GOT3 (cell line): ENCODE measurements at places on chromosomes 7 and 10.

DNA sequence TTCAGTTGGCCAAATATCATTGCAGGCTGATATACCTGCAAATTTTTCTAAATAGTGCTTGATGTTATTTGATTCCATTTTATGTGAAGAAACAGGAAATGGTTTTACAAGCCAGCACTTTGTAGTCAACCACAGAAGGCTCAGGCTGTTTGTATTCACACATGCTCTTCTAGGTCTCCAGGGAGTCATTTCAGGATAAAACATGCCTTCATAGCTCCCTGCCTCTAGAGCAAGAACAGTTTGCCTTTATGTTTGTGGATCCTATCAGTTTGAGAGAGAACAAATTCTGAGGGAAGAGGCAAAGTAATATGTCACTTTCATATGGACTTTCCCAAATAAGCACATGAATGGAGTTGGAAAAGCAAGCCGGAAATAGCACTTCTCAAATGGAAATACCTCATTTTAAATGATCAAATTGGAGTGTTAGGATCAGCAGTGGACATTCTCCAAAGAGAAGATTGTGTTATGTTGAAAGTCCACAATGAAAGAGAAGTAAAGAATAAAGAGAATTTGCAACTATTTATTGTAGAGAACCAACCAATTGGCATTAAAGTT, 277.6 kb downstream of the KCND2 start:
- no peak for DNase-seq

DNA sequence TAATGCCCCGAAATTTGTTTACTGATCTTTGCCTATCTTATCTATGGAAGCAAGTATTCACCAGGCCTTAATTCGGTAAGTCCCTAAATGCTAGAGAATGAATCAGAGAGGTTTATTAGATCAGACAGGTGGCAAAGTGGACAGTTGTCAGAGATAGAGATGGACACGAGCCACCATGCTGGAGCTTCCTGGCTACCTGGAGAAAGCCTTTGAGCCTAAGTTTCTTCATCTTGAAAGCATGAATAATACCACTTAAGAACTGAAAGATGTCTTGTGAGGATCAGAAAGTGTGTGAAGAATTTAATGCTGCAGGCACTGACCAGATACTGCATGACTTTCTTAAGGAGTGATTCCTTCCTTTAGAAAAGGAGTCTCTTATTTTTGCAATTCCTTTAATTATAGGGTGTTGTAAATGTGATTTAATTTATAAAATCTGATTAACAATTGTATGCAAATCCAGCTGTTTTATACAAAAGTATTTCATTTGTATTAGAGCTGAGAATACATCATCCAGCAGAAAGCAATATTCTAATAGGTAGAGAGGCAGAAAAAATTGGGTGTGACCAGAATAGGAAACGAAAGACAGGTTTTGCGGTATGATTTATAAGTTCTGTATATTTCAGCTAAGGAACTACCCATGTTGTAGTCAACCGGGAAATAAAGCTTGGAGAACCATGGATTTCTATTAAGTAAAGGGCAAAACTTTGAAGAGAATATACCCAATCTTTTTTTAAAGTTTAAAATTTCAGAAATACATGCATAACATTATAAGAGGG, 82.7 kb downstream of the SMURF1 start:
- no peak for DNase-seq

GRCh38 chr10:60175441-60175971, 214.2 kb downstream of the ANK3 start:
- DNase-seq, result no peak

DNA sequence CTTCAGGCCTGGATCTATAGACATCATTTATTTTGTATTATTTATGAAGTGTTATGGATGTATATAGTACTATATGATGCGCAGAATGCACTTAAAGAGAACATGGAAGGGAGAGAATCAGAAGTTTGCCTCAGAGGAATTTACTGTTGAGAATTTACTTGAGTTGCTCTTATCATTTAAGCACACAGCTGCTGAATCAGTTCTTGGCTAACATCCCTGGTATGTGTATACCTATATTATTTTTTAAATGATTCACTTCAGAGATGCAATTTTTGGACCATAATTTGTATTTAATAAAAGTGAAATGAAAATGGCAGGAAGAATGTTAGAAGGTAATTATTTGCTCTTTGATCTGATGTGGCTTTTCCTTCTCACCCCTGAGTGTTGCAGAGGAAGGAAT, 191.6 kb downstream of the BICC1 start:
- no peak for DNase-seq

DNA sequence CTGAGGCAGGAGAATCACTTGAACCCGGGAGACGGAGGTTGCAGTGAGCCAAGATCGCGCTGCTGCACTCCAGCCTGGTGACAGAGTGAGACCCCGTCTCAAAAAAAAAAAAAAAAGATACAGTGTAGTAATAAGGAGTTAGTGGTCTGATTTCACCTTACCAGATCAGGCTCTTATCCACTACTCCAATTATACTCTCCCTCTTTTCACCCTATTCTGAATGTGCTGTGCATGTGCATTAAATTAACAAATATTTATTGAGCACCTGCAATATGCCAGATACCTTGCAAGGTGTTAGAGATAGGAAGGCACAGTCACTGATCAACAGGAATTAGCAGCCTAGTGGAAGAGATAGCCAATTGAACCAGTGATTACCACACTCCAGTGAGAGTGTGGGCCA, 241.9 kb upstream of the LRGUK start:
- DNase-seq, result no peak

GRCh38 chr10:121288864-121289661, 309.2 kb downstream of the FGFR2 start:
- DNase-seq, result no peak

- DNase-seq, result no peak
Observed at GRCh38 chr7:151876899-151877777, at the start of gene PRKAG2. PRKAG2 (minus strand) TSS chr7:151877115; CDS start chr7:151876620, 495 bp downstream.

- DNase-seq, result no peak
Observed at GRCh38 chr7:2566348-2566889, 7.6 kb downstream of the IQCE start.

DNA sequence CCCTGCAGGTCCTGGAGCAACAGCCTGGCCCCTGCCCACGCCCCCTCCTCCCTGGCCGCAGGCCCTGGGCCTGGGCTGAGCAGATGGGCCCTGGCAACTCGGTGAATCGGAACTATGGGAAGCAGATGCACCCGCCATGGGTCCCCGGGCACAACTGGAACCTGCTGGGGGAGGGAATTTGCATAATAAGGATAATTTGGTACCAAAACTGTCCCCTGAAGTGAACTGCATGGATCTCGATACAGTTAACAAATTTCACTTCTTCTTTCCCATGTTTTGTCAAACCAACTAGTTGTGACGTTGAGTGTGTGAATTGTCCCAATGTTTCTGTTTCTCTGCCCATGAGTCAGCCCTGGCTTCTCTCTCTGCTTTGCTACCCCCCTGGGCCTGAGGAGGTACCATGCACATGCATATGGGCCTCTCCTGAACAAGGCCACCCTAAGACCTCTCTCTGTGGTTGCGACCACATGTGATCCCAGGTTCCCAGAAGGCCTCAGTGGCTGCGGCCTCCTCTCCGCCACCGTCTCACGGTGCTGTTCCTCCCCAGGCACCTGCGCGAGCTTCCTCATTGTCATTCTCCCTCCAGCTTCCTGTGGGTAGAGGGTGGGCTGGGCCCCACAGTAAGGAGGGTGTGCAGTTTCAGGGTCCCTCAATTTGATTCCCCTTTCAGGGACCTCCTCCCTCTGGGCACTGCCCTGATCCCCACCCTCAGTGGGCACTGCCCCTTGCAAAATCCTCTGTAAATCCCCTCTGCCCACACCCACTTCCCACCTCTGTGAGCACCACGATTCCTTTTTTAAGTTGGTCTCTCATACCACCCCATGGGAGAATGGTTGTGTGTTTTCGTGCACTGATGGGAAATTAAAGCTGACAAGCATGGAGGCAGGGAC, 40.0 kb downstream of the FIGNL1 start:
- DNase-seq, result no peak

GRCh38 chr10:103541616-103542015, 48.1 kb downstream of the NEURL1 start:
- DNase-seq, result no peak

DNA sequence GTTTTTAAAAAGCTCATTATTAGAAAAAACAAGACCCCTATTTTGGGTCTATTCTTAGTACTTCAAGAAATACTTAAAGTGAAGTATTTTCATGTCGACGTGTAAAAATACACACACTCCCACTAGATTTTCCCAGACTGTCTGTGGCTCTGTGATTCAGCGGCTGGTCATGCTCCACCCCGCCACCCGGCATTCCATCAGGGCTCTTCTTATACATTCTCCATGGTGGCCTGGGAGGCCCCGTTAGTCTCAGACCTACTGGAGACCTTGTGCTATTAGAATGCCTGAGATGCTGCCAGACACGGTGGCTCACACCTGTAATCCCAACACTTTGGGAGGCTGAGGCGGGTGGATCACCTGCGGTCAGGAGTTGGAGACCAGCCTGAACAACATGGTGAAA, 13.1 kb downstream of the TECPR1 start:
- DNase-seq, result no peak
